ENCODE measurements at places on chromosomes 6 and 20.

- no peak for DNase-seq
These were observed 3.8 kb downstream of the MUC21 start for GRCh38 chr6:30987304-30987703.

GRCh38 chr20:19618711-19619110 is 139.3 kb upstream of the RIN2 start:
- no peak for DNase-seq

- DNase-seq = no peak
These were observed 12.0 kb downstream of the RNF114 start for GRCh38 chr20:49948178-49948577.

GRCh38 chr6:322940-323729 is 30.8 kb downstream of the DUSP22 start:
- DNase-seq = no peak

DNA sequence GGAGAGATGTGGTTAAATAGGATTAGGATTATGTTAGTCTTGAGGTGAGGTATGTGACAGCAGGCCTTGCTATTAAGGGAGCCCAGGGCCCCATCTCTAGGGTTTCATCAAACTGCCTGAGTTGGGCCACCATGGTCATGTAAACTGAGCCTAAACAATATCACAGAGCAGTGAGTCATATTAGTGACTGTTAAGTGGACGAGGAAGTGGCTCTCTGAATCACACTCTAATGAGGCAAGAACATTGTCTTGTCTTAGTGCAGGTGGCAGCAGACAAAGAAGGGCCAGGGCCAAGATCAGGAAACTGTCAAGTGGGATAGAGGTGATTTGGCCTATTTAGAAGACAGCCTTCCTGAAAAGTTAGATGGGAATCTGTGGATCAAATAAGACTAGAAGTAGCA is 23.1 kb downstream of the ENPP3 start:
- no peak for DNase-seq

DNA sequence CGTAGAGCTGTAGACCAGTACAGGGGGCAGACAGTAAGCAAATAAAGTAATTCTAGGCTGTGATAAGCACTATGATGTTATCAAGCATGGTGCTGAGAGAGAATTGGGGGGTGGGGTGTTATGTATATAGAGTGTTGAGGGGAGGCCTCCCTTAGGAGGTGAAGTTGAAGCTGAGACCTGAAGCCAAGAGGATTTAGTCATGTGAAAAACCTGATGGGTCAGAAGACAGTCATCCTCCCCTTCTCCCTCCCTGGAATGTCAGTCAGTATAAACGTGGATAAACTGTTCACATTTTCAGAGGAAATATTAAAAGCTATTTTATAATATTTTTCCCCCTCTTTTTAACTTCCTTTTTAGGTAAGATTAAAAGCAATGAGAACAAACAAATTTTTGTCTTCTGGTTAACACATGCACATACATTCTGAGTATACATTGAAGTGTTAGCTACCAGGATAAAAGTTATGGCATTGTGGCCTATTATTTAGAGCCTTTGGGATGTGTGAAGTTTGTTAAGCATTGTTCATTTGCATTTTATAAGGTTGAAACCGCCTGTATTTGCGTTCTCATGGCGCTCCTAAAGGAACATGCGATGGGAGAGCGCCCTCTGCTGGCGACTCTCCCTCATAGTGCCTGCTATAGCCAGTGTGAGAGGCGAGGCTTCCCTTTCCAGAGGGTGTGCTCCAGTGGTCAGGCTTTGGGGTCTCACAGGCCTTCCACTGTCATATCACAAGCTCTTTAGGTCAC is 35.4 kb upstream of the MAPK13 start:
- no peak for DNase-seq

DNA sequence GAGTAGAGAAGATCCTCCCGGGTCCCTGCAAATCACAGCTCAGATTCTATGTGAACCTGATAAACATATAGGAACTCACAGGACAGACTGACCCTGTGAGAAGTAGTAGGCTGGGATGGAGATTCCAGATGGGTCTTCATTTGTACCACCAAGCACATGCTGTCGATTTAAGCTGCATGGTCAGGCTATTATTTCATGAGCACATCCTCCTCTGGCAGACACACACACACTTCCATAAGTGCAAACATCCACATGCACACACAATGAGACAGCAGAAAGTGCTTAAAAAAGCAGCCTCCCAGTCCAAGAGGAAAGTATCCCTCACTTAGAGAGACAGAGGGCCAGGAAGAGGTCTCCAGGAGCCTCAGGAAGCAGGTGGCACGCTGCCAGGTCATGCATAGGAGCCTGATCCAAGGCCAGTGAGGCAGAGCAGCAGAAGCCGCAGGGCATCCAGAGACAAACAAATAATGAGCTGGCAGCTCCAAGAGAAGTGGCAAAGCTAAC is 131.8 kb downstream of the UNC5CL start:
- no peak for DNase-seq

- DNase-seq = no peak
These were observed 129.6 kb downstream of the CEBPB start for GRCh38 chr20:50320005-50320900.
